ENCODE measurements at places on chromosomes 1 and 21.

- DNase-seq, result no peak
Measured at GRCh38 chr1:53270107-53270506, 31.8 kb upstream of the MAGOH start.

DNA sequence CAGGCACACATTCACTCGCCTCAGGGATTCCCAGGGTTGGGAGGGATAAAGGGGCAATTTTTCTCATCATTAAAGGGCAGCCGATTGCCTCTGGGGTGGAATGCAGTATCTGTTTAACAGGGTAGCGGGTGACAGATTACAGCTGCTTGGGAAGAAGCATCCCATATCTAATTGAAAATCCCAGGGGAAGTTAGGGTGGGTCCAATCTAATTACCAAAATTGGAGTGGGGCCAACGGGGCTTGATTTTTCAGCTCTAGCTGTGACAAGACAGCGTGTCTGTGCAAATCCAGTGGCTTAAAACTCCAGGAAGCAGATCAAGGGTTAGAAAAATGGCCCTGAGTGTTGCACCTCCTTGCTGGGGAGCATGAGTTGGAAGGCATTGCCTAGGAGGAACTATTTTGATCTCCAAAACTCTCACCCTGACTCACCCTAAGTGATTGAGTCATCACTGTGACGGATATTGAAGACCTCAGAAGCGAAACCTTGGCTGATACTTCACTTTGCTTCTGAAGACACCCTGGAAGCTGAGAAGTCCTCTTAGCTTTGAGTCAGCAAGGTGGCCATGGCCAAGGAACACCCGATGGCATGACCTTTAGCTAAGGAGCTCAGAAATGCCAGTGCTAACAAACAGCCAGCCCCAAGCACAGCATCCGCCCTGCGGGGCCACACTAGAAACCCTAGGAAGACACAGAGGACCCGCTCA is 46.0 kb downstream of the GRHL3 start:
- DNase-seq, result peak; percentile 58

DNA sequence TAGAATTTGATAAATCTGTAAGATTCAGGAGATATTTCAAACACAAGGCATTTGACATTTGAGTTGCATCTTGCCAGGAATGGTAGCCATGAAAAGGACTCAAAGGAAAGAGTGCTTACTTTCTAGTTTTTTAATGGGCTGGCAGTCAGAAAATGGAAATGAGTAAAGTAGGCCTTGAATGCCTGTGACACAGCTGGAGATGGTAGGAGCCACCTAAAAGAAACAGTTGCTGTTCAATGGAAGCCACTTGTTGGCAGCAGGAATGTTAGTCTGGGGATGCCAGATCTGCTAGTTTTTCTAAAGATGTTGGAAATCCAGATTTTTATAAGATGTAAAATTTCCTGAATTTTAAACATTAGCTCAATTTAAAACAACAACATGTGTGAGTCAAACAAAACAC is 43.6 kb downstream of the CACHD1 start:
- DNase-seq, result no peak

DNA sequence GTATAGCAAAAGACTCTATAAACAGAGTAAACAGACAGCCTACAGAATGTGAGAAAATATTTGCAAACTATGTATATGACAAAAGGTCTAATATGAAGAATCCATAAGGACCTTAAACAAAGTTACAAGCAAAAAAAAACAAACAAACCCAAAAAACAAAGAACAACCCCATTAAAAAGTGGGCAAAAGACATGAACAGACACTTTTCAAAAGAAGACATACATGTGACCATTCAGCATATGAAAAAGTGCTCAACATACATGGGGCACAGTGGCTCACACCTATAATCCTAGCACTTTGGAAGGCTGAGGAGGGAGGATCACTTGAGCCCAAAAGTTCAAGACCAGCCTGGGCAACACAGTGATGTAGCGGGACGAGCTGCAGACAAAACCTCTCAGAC is 17.9 kb upstream of the OR2B11 start:
- DNase-seq, result no peak

GRCh38 chr1:229025576-229025975 is 245.3 kb upstream of the RAB4A start:
- DNase-seq, result no peak

- no peak for DNase-seq
Measured at GRCh38 chr1:33222381-33222780, 33.9 kb upstream of the ZNF362 start.

GRCh38 chr1:234497589-234497988 is 18.6 kb upstream of the TARBP1 start:
- DNase-seq, result no peak

- DNase-seq, result no peak
Measured at GRCh38 chr1:66723985-66724384, 28.3 kb upstream of the DYNLT5 start.

GRCh38 chr1:44113095-44113609 is 5.5 kb upstream of the KLF17 start:
- DNase-seq, result no peak

DNA sequence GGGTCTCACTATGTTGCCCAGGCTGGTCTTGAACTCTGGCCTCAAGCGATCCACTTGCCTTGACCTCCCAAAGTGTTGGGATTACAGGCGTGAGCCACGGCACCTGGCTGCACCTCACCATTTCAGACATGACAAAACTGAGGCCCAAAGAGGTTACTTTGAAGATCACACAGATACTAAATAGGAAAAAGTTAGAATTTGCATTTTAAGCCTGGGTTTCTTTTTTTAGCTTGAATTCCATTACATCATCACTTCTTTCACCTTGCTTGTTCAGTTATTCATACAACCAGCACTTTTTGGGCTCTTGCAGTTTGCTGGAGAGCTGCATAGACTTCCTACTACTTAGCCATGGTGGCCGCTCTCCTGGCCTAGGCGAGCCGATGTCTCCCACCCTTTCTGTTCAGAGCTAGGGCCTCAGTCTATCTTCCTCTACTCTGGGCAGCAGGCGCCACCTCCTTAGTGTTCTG is 16.3 kb upstream of the CD2 start:
- no peak for DNase-seq

DNA sequence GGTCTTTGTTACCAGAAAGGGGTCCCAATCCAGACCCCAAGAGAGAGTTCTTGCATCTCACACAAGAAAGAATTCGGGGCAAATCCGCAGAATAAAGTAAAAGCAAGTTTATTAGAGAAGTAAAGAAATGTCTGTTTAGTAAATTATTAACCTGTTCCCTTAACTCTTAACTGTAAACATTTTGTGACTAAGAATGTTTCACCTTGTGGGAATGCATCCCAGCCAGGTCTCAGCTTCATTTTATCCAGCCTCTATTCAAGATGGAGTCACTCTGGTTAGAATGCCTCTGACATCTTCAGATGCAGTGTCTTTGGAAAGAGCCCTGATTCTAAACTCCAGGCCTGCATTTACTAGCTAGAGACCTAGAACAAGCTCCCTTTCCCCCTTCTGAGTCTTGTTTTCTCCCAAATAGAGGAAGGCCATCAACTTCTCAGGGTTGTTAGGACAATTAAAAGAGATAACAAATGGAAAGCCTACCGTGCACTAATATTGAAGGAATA is 4.5 kb upstream of the FABP3 start:
- no peak for DNase-seq

- no peak for DNase-seq
Measured at GRCh38 chr1:39326836-39327235, 122.3 kb downstream of the MACF1 start.

- DNase-seq, result no peak
Measured at GRCh38 chr1:84973498-84974334, 23.2 kb downstream of the MCOLN2 start.

DNA sequence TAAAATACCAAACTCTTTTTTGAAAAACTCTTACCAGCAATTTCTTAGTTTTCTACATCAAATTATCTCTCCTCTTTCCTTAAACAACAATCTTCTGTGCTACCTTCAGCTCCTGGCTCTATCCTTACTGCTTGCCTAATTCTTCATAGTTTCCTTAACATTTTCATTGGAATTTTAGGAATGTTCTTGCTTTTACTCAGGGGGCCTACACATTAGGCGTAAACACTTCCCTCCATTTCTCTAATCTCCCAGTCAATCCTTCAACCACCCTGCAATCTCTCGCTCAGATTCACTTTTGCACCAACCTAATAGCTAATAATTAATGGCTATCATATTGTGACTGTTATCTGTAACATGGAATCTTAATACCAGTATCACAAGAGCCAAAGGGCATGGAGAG is 50.1 kb downstream of the ADAMTS5 start:
- DNase-seq, result no peak

DNA sequence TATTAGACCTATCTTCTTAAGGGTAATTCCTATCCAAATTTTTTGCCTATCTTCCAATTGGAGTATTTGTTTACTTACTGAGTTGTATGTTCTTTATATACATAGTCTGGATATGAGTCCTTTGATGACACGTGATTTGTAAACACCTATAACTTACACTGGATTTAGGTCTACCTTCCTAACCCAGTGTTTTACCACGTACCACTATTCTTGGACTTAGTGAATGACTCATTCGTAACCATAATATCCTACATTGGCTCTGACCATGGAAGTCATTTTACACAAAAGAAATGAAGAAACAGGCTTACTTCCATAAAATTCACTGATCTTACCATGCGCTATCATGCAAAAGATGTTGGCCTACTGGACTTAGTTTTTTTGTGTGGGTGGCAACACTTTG is 23.9 kb upstream of the ZZZ3 start:
- DNase-seq, result no peak

DNA sequence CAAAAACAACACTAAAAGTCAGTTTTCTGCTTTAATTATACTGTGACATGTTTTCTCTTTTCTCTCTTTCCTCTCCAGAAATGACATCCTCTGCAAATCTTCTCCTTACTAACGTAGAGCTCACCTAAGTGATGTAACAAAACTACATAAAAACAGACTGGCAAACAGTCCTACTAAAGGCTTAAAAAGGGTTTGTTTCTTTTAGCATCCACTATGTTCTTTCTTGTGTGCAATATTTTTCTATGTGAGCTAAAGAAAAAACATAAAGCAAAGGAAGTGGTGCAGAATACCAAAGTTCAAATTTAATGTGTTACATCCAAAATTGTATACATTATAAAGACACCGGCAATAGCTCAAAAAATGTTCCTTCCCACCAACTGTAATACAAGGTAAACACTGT is 14.5 kb downstream of the USP24 start:
- DNase-seq, result no peak

GRCh38 chr1:163120372-163120771 is 51.2 kb downstream of the RGS4 start:
- DNase-seq, result no peak

- DNase-seq, result no peak
Measured at GRCh38 chr1:112937070-112937469, 18.9 kb downstream of the SLC16A1 start.

DNA sequence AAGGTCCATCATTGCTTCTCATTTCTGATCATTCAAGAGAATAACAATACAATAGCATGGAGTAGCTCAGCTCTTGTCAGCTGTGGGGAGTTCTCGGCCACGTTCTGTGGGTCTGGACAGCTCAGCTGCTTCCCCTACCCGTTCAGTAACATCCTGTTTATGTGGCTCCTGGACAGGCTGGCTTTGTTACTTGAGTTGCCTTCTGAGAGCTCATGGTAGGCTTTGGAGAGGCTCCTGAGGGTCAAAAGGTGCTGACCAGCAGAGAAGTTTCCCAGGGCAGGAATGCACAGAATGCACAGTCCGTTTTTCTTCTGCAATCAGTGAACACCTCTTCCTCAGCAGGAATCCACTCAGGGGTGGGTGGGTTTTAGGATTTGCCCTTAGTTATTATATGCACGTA is 36.0 kb downstream of the KAZN start:
- DNase-seq, result no peak

- DNase-seq, result no peak
Measured at GRCh38 chr1:193726722-193727121, 540.3 kb upstream of the B3GALT2 start.

- DNase-seq, result no peak
Measured at GRCh38 chr1:10033359-10033845, 644 bp downstream of the UBE4B start.

DNA sequence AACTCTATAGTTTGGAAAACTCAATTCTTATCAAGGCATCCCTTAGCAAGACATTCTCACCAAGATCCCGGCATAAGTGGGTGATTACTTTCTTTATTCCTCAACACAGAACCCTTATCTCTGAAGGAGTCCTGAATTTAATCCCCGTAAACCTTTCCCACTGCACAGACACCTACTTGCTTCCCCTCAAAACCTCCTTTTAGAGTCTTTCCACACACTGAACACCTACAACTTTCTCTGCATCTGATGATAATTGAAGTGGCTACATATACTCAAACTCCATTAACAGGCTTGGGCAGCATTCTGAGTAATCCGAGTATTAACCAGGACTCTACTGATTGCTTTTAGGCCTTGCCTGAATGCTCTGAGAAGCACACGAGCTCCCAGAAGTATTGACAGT is 23.5 kb downstream of the PALMD start:
- no peak for DNase-seq

GRCh38 chr1:170729225-170730002 is 65.5 kb downstream of the PRRX1 start:
- no peak for DNase-seq

- DNase-seq, result no peak
Measured at GRCh38 chr1:77446841-77447555, 165.2 kb downstream of the AK5 start.

- no peak for DNase-seq
Measured at GRCh38 chr1:242184955-242185354, 186.1 kb upstream of the MAP1LC3C start.

DNA sequence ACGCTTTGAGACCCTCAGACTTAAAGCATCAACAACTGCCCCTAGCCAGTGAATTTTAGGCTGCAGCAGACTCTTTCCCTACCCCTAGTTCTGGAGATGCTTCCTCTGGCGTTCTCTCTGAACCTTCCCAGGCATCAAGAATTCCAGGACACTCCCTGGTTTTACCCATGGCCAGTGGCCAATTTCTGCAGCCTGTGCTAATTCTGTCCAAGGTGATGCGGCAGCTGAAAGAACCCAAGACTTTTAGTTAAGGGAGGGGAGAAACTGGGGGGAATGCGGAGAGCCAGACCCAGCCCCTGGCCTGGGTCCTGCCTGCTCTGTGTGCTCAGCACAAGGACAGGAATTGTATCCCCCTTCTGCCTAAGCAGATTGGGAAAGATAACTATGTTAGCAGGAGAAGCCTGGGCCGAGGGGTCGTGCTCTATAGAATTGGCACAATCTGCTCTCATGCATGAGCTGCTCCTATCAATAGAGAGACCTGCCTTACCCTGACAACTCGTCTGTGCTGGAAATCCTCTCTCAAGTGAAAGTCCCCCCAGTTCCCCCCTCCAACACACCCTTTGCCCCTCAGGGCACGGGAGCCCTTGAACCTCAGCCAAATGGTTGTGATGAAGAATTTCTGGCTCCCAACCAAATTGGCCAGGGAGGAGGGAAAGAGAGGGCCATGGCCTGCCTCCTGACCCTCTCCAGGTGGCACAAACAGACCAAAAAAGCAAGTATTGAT is 5.4 kb upstream of the GJA8 start:
- no peak for DNase-seq

- DNase-seq, result no peak
Measured at GRCh38 chr1:33715195-33715811, 148.6 kb upstream of the HMGB4 start.

DNA sequence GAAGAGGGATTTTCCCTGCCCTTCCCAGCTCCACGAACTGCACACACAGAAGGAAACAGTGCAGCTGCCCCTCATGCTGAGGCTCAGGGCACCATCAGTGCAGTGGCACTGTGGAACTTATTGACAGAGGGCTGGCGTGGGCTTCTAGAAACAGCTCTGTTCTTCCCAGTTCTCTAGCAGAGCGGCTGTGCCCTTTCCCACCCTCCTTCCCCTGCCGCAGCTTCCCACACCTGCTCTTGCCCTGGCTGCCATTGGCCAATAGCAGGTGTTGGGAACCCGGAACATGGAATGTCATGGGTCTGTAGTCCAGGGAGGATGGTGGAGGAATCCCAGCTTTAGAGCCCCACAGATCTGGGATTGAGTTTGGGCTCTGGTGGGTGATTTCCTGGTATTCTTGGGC is 343.8 kb downstream of the RPS6KC1 start:
- DNase-seq, result no peak

Measured in SIG-M5 (cell line).